ENCODE measurements at places on chromosomes 2 and 18. TPM values are rescaled to one million over a fixed set of nuclear protein-coding genes. Genes with fewer than 3 reads are reported as not detected.

DNA sequence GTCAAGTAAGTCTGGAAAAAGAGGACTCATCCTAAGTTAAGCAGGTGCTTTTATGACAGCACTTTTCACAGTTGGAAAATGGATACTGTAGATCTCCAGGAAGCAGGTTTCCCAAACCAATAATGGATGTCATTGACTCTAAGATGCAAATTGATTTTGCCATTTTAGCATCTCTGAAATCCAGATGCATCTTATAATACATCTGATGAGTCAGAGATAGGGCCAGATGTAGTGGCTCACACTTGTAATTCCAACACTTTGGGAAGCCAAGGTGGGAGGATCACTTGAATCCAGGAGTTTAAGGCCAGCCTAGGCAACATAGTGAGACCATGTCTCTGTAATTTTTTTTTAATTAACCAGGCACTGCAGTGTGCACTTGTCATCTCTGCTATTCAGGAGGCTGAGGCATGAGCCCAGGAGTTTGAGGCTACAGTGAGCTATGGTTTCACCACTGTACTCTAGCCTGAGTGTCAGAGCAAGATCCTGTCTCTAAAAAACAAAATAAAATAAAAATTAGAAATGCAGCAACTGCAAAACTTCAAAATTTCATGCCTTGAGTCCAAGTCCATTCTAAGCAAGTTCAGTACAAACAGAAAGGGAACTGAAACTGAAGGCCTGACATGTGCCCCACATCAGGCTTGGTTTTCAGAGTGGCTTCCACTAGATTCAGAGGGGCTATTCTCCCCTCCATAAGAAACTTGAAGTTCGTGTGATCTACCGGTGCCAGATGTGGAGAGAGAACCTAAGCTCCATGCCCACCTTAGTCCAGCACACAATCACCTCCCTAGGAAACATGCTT lies 267.8 kb upstream of the NCKAP5 start:
- no peak for ATAC-seq

DNA sequence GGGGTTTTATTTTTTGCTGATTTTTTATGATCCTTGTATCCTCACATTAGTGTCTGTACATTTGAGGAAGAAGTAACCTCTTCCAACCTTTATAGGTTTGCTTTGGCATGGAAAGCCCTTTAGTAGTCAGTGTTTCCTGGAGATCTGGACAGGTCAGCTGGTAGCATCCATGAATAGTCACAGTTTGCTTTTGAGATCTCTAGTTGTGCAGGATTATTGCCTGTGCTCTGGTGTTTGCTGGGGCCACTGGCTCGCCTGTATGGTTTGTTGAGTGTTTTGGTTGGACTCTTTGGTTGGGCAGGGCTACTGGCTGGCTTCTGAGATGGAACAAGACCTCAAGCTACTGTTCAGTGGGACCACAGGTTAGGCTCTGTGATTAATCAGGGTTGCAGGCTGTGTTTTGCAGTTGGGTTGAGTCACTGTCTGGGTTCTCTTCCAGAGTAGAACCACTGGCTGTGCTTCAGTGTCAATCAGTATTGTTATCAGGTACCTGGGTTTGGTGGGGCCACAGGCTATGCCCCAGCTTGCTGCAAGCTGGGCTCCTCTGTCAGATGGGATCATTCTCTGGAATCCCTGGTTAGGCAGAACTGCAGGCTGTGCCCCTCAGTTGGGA lies 20.0 kb downstream of the SP140L start:
- ATAC-seq: no peak

DNA sequence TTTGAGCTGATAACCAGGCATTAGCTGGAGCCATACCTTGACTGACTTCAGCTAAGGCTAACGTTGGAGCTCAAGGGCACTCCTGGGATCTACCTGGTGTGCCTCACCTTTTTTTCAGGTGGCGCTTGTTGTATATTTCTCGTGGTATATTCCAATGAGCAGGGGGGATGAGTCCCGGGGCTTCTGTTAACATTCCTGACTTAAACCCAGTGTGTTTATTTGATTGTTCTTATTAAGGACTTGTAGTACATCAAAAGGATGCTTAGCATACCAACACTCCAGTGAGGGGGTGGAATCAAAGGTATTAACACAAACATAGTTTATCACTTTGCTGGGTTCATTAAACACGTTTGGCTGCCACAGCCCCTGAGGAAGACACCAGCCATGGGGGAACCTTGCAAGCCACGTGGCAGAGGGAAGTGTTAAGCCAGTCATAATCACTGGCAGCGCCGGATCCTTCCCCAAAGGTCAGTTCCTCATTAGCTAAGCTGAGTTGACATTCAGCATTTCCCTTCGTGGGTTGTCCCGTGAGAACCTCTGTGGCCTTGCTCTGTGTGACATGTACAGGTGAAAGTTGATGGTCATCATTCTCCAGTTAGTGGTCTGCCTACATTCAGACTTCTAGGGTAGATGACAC lies 119.5 kb upstream of the MCFD2 start:
- ATAC-seq: no peak

The TMEM169 gene
- total RNA-seq: 33.3 TPM

The SLC14A1 gene
- 0.14 TPM for total RNA-seq

The GNLY gene
- 0.56 TPM for total RNA-seq
